ENCODE measurements at places on chromosomes 3 and 15. TPM values are rescaled to one million over a fixed set of nuclear protein-coding genes. Genes with fewer than 3 reads are reported as not detected.

GRCh38 chr15:39511000-39511915, 69.6 kb upstream of the THBS1 start:
- H3K36me3 ChIP-seq: no peaks in the 10 kb centered on the region
- H3K27ac ChIP-seq: peak overlapping the region; percentile 70

DNA sequence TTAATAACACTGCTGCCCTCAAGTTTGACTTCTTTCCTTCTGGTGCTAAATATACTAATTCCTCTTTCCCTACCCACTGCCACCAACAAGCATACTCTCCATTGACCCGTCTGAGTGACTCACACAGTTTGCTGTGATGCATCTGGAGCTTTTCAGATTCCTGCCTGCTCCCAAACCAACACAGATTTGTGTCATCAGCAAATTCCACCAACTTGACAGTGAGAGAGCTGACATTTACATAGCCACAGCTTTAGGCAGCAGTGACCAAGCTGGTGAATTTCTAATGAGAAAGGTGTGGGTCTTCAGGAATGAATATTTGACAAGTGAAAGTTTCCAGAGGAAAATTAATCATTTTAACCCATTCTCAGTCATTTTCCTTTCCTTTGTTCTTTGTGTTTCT, 96.5 kb upstream of the PRICKLE2 start:
- H3K27me3 ChIP-seq: no peaks in the 10 kb centered on the region
- no peak overlapping the region for H3K27ac ChIP-seq
- no peaks in the 10 kb centered on the region for H3K36me3 ChIP-seq
- peak; percentile 85 for DNase-seq
- H3K4me3 ChIP-seq: no peak overlapping the region

Gene SH2D7
- total RNA-seq: not detected

DNA sequence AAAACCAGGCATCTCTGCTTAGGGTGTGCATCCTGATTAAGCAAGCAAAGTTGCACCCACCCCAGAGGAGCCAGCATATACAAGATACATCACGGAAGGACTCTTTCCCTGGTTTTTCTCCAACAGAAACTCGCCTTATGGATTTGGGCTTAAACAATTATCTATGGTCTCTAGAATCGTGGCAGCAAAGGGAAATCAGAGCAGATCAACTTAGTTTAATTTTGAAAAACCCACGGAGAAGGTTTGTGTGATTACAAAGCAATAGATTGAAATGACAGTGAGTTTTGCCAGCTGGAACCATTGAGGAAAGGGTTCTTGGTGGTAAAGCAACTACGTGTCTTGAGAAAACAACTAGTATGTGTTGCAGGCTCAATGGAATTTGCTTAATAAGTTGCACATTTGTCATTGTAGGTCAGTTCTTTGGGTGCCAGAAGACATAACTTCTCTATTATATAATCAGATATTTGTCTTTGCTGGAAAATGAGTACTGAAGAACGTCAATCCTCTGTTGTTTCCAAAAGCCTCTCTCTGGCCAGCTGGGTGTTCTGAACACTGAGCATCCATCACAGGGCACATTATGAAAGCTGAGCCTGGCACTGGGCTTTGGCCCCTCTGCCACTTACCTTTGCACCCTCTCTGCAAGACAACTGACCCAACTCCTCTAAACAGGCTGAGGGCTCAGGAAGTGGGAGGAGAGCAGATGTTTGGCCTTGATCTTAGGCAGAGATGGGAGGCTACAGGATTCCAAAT, 75.7 kb upstream of the FBN1 start:
- H3K4me3 ChIP-seq: no peak overlapping the region
- no peaks in the 10 kb centered on the region for H3K36me3 ChIP-seq
- DNase-seq: peak; percentile 33
- peaks cover 17% of the 10 kb centered on the region for H3K4me1 ChIP-seq
- no peaks in the 10 kb centered on the region for H3K27me3 ChIP-seq
- peak overlapping the region; percentile 8 for H3K27ac ChIP-seq

Gene PAK2
- total RNA-seq: 33.9 TPM

GRCh38 chr15:48617619-48618018, 27.9 kb downstream of the FBN1 start:
- no peak overlapping the region for H3K4me3 ChIP-seq
- H3K4me1 ChIP-seq: peaks cover 14% of the 10 kb centered on the region
- peak; percentile 93 for DNase-seq
- H3K27ac ChIP-seq: no peak overlapping the region

GRCh38 chr3:28923994-28924393, 356.9 kb upstream of the RBMS3 start:
- H3K27ac ChIP-seq: no peak overlapping the region
- no peak overlapping the region for H3K4me3 ChIP-seq
- no peak for DNase-seq
- H3K27me3 ChIP-seq: no peaks in the 10 kb centered on the region

DNA sequence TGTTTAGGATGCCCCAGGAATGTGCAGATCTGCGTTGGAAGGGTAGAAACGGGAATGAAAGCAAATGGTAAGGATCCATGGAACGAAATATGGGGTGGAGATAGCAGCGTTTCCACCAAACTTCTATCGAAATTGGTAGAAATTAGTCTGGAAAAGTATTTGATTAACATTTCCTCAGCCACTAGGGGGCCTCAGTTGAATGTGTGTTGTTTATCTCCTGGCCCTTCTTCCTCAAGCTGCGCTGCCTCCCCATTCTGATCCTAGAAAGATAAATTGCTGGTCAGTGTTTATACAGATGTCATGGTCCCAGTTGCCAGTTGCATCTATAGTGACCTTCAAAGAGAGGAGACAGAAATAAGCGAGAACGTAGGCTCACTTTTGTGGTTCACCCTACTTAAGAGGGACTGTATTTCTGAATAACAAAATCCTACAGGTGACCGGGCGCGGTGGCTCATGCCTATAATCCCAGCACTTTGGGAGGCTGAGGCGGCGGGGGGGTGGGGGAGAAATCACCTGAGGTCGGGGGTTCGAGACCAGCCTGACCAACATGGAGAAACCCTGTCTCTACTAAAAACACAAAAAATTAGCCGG, 457.1 kb downstream of the SQOR start:
- 0 out of 2 replicates have a peak, but pooled peaks cover 2% of the 10 kb centered on the region for H3K4me1 ChIP-seq
- peak; percentile 47 for DNase-seq
- no peak overlapping the region for H3K4me3 ChIP-seq
- no peaks in the 10 kb centered on the region for H3K27me3 ChIP-seq

Gene ZNF385D
- 0.28 TPM for total RNA-seq

- H3K27me3 ChIP-seq: no peaks in the 10 kb centered on the region
- no peak overlapping the region for H3K4me3 ChIP-seq
- no peak for DNase-seq
- H3K4me1 ChIP-seq: no peaks in the 10 kb centered on the region
Measured at GRCh38 chr3:170323331-170323730, 34.2 kb upstream of the SKIL start.

- H3K27ac ChIP-seq: no peak overlapping the region
- H3K4me1 ChIP-seq: no peaks in the 10 kb centered on the region
- H3K4me3 ChIP-seq: no peak overlapping the region
- no peak for DNase-seq
Measured at GRCh38 chr3:139260041-139260486, 83.8 kb upstream of the MRPS22 start.

DNA sequence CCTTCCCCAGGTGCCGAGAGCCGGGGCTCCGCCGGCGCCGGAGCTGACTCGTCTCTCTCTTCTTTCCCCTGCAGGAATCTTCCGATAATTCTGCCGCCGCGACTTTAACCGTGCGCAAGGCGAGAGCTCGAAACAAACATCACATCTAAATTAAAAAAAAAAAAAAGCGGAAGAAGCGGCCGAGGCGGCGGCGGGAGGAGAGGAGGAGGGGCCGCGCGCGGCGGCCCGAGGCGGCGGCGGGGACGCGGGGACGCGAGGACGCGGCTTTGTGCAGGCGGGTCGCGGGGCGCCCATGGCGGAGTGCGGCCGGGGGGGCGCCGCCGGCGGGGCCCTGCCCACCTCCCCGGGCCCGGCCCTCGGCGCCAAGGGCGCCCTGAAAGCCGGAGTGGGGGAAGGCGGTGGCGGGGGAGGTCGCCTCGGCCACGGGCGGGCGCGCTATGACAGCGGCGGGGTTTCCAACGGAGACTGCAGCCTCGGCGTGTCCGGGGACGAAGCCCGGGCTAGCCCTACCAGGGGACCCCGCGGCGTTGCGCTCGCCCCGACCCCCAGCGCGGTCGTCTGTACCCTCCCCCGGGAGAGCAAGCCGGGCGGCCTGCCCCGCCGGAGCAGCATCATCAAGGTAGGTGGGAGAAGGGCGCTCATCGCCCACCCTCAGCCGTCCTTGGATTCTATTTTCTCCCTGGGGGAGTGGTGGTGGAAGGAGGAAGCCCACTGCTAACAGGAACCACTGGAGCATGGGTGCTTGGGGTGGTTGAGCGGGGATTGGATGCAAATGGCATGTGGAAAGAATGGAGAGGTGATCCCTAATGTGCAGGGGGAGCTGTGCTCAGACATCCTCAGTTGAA, at the start of gene PLCL2:
Gene PLCL2, plus strand, starts transcription at position 208 of the 845 bp plus-strand sequence. Its CDS starts 85 bp downstream, at position 293.
- no peak within 1 kb of the TSS for H3K27ac ChIP-seq
- H3K36me3 ChIP-seq: no peaks in the 10 kb centered on the region
- H3K27me3 ChIP-seq: peaks cover 3% of the 10 kb centered on the region
- peak within 1 kb of the TSS; percentile 59 for H3K4me3 ChIP-seq
- peak; percentile 21 for DNase-seq

DNA sequence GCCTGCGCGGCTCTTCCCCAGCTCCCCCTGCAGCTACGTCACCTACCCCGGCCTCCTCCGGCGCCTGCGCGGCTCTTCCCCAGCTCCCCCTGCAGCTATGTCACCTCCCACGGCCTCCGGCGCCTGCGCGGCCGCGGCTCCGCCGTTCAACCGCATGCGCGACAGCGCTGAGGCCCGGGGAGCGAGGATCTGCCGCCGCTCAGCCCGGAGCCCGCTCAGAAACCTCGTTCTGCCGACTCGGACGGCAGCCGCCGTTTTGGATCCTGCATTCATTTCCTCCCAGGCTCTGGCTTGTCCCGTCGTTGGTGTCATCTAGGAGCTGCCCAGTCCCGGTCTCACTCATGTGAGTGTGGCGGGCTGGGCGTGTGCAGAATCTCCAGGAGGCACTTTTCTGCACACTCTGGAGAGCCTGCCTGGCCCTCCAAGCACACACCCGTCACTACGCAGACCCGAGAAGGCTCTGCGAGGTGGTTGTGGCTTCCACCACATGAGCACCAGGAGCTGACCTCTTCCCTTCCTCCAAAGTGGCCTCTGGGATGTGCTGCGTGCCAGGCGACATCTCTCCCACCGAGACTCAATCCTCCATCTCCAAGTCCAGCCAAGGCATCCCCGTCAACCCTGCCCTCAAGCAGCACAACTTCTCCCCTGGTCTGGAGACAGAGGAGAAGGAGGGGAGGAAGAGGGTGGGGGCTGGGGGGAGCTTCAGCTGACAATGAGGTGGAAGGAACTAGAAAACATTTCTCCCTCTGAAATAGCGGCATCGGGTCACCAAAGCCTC, 165.3 kb downstream of the CHSY1 start:
- H3K27me3 ChIP-seq: no peaks in the 10 kb centered on the region
- DNase-seq: no peak
- no peak overlapping the region for H3K27ac ChIP-seq
- H3K36me3 ChIP-seq: no peaks in the 10 kb centered on the region

Gene CP
- 0.28 TPM for total RNA-seq

Gene SLC24A5
- total RNA-seq: not detected
